ENCODE measurements at places on chromosomes 2 and 18.
A peak's percentile ranks its signal among the peaks of the same experiment; 100 is the strongest.

- peak; percentile 98 for DNase-seq
Measured at GRCh38 chr2:223725494-223725893, 111.9 kb downstream of the AP1S3 start.

- no peak for DNase-seq
Measured at GRCh38 chr2:10220902-10221391, 81.8 kb upstream of the HPCAL1 start.

DNA sequence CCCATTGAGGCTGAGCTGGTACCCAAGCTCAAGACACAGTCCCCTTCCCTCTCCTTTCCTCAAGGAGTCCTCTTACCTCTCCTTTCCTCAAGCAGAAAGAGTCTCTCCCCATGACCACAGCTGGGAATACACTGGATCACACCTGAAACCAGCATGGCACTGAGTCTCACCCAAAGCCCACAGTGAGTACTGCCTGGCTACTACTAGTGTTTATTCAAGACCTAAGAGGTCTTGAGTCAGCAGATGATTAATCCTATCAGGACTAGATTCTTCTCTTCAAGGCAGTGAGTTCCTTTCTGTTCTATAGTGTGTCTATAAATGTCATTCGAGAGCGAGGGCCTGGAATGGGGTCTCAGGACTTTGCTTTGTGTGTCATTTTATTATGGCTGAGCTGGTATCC is 111.4 kb downstream of the METTL4 start:
- no peak for DNase-seq

DNA sequence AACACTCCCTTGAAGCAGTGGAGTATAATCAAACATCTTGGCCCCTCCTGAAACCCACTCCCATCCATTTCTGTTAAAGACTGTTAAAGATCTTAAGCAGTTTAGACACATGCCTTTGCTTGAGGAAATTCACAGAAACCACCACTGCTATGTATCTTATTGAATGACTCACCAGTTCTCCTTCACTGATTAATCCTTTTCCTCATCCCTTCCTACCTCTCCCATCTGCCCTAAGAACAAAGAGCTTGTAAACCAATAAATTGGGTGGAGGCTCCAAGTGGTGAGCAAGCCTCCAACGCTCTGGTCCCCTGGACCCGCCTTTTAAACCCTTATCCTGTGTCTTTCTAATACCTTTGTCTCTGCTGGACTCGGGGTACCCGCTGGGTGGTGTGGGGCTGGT is 746.1 kb downstream of the LRP1B start:
- DNase-seq: no peak

DNA sequence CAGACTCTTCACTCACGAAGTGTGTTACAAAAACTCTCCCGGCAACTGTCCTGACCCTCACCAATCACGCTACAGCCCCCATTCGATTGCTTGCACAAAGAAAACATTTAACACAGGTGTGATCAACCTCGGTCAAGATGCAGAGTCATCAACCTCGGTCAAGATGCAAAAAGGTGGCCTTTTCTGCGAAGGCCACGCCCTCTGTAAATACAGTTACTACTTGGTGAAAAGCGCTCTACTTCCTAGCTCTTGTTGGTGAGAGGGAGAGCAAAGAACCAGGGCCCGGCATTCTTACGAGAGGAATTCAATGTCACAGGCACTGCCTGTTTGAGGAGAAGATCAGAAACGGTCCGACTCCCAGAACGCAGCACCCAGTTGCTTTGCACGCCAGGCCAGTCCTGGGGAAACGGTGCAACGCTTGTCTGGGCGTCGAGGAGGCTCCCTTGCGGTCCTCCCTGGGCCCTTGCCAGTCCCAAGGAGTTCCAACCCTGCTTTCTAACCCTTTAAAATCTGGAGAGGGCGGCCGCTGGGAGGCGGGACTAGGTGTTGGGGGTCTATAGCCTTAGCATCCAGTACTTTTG is 1.9 kb downstream of the PIEZO2 start:
- DNase-seq: no peak

DNA sequence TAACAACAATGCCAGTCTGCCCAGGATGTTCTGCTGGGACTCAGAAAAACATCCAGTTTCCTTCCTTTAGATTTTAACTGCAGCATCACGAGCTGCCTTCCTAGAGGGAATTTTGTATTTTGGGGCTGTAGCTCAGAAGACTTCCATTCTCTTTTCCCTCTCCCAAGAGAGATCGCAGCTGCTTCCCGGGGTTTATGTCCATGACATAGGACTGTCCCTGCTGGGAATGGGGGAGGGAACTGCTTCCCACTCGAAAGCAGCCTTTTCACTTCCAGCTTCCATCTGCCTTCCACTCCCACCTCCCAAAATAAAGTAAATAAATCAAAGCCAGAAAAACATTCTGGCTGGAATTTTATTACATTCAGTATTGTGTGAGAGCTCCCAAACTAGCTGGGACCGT is 52.4 kb downstream of the LIMS1 start:
- DNase-seq: no peak

- DNase-seq: no peak
Measured at GRCh38 chr2:167471332-167471731, 583.1 kb downstream of the XIRP2 start.

- DNase-seq: peak; percentile 37
Measured at GRCh38 chr2:12931186-12931844, 214.6 kb downstream of the TRIB2 start.

DNA sequence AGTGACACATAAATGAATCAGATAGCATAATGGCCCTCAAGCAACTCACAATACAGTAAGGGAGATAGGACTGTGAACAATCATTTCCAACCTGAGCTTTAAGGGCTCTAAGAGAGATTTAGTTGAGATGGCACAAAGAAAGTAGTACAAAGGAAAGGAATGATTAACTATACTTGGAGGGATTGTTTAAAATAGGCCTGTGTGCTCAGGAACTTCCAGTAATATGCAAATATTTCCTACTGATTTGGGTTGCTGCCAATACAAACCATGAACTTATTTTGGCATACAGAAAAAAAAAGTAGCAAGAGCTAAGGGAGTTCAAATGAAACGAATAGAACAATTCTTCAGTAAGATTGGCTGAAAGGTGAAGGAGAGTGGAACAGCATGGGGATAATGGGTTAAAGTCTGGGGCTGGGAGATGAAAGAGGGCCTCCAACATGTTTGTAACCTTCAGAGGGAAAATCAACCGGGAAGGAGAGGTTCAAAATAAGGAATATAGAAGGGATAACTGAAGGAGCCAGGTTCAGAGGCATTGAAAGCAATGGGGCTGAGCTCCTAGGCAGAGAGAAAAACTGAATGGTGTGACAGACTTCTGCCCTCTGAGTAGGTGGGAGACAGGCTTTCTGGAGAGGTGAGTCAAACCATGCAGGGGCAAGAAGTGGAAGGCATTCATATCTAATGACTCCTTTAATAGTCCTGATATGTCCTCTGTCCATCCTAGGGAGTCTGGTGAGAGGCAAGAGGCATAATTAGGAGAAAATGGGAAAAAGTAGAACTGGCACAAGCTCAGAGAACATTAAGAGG is 83.5 kb downstream of the DNAH7 start:
- DNase-seq: peak; percentile 2

- peak; percentile 68 for DNase-seq
Measured at GRCh38 chr2:187165936-187166610, 282.0 kb downstream of the CALCRL start.

- no peak for DNase-seq
Measured at GRCh38 chr2:181658444-181658843, 1.5 kb upstream of the CERKL start.

DNA sequence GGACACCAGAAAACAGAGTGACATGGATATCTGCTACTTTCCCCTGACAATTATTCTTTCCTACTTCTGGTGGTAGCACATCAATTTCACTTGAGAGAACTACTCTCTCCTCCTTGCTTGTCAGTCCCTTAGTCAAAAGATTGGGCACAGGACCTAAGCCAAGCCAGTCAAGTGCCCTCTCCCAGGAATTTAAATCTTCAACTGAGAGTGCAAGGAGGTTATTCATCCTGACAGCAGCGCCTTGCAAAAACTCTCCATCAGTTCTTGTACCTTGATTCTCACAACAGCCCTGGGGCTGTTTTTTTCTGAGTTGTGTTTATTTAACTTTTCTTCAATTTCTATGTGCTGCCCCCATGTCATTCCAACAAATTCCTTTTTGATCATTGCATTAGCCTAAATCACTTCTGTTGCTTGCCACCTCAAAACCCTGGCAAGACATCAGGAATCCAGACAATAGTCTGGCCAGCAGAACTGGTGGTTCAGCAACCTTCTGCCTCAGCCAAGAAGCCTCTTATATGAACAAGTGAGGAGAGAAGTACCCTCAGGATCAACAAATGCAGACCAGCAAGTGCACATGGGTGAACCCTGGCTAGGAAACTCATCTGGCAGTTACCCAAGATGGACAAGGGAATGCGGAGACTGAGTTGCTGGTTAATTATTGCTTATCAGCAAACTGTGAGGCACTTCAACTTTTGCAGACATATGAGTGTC is 19.4 kb downstream of the COL4A3 start:
- DNase-seq: no peak

- no peak for DNase-seq
Measured at GRCh38 chr2:175734686-175735085, 267.4 kb downstream of the LNPK start.

GRCh38 chr18:43170586-43170985 is 55.1 kb upstream of the RIT2 start:
- DNase-seq: no peak

DNA sequence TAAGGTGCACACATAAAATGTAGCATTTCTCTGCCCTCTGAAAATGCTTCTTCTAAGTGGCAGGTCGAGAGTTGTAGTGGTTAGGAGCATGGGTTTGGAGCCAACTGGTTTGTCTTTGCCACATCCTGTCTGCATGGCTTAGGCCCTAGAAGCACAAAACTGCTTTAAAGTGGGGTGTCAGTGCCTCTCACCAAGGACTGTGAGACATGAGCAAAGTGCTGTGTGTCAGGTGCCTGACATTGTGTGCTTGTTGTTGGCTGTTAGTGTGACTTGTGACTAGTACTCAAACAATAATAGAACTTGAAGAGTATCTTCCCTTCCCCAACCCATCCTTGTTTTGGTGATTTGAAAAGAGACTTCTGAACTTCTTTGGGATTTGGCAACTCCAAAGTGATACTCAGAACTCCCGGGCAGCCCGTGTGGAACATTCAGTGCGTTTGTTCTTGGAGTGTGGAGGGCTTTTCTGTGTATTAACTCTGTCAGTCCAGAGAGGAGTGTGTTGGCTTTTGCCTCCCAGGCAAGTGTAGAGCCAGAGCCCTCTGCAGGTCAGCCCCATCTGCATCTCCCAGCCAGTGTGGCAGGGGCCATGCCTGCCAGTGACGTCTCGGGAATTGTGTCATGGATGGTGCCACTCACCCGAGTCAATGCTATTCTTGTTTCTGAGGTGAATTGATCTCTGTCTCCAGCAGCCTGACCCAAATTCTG is 5.0 kb downstream of the MGAT5 start:
- no peak for DNase-seq

- no peak for DNase-seq
Measured at GRCh38 chr2:225182126-225182525, 139.9 kb upstream of the DOCK10 start.

- no peak for DNase-seq
Measured at GRCh38 chr2:169091761-169092519, 22.6 kb downstream of the DHRS9 start.

DNA sequence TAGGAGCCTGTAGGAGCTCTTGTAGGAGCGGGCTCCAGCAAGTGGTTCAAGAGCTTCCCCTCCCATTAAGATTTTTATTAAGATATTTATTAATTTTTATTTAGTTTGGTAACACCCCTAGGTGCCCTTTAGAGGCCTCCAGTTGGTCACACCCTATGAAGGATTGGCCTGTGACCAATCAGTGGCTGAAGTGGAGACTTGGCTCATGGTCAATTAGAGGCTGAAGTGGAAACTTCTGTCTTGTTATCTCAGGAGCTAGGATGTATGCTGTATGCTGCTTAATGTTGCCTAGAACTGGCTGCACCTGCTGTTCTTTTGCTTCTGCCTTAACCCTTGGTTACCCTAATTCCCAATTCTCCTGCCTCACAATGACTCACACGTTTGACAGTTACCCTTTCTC is 48.7 kb downstream of the DHRS9 start:
- DNase-seq: no peak

- no peak for DNase-seq
Measured at GRCh38 chr2:215982465-215982875, 30.9 kb downstream of the MREG start.

DNA sequence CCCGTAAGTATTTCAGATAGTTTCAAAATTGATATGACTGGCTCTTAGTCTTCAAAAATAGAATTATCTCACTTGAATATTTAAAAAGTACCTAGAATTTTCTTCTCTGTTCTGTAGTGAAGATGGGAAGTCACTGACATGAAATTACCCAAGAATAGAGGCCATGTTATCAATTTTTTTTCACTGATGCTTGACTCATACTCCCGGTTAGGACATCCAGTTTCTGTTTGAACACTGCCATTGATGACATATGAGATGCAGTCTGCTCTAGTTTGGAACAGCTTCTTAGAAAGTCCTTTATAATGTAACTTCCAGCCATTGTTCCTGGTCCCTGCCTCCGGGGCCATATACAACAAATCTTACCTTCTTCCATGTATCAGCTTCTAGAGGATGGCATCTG is 26.0 kb downstream of the MAP3K20 start:
- DNase-seq: no peak

GRCh38 chr2:62713837-62714236 is 8.3 kb downstream of the EHBP1 start:
- no peak for DNase-seq

DNA sequence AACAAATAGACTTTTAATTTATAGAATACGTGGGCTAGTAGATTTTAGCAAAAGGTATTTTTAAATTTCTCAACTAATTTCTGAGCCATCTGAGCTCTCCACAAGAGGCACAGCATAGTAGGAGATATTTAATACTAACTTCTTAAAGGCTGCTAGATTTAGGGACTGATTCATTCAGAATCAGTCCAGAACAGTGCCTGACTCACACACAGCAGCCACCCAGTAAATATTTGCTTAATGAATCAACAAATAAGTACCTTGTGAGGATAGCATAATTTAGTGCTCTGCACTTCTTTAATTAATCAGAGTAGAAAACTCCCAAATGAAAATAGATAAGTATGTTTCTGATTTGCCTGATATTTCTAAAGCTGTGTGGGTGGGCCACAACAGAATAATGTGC is 35.6 kb upstream of the SYT4 start:
- no peak for DNase-seq

- no peak for DNase-seq
Measured at GRCh38 chr2:61439241-61440002, 31.5 kb downstream of the USP34 start.

DNA sequence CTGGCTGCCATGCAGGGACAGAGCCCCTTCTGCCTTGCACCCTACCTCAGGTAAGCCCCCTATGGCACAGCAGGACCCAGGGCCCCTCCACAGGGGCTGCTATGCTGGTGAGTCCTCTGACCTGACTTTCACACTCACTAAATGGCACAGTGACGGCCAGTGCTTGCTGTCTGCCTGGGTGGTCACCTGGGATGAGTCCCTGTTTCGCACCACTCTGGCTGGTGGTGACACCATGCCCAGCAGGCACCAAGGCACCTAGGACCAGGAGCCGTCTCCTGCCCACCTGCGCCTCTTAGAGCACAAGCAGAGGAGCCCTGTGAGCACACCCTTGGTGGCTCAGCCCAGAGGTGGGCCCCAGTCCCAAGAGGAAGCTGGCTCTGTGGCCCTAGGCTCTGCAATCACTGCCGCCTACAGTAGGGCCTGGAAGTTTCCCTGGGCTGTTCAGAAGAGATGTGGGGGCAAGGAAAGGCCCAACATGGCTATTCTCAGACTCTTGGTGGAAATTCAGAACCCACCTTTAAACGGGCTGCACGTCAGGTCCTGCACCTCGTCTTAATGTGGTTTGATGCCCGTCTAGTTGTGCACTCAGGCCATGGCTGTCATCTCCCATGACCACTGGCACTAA is 96.0 kb downstream of the PLB1 start:
- DNase-seq: no peak
